DMS 273 treated with DMSO at 0.1 percent for 48 hours (cell line): ENCODE measurements at places on chromosomes 1 and 21.

GRCh38 chr1:38077523-38078147, 31.0 kb upstream of the POU3F1 start:
- peak; percentile 92 for DNase-seq

GRCh38 chr1:56434740-56435139, 144.6 kb downstream of the PLPP3 start:
- DNase-seq = no peak

- DNase-seq = no peak
Observed at GRCh38 chr1:5751833-5752745, 240.1 kb downstream of the NPHP4 start.

DNA sequence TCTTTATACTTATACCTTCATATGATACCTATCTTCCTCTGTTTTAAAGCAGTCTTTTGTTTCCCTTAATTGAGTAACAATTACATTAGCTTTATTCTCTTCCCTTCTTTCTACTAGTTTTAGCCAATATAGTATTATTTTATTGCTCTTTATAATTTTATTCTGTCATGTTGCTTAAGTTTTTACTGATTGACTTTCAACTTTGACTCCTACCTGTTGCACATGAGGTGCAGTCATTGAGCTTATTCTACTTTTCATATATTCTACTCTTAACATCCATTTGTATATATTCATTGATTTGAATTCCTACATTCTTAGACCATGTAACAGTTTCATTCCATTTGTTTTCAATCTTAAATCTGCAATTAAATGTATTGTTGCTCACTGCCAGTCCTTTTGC, 49.2 kb downstream of the AGO3 start:
- no peak for DNase-seq

- DNase-seq = no peak
Observed at GRCh38 chr1:82086739-82087138, 286.0 kb downstream of the ADGRL2 start.

GRCh38 chr1:231986631-231987336, 360.2 kb downstream of the DISC1 start:
- DNase-seq = no peak

- DNase-seq = no peak
Observed at GRCh38 chr1:21572221-21572620, 63.0 kb downstream of the ALPL start.

GRCh38 chr1:221625026-221625425, 116.9 kb downstream of the DUSP10 start:
- DNase-seq = no peak

DNA sequence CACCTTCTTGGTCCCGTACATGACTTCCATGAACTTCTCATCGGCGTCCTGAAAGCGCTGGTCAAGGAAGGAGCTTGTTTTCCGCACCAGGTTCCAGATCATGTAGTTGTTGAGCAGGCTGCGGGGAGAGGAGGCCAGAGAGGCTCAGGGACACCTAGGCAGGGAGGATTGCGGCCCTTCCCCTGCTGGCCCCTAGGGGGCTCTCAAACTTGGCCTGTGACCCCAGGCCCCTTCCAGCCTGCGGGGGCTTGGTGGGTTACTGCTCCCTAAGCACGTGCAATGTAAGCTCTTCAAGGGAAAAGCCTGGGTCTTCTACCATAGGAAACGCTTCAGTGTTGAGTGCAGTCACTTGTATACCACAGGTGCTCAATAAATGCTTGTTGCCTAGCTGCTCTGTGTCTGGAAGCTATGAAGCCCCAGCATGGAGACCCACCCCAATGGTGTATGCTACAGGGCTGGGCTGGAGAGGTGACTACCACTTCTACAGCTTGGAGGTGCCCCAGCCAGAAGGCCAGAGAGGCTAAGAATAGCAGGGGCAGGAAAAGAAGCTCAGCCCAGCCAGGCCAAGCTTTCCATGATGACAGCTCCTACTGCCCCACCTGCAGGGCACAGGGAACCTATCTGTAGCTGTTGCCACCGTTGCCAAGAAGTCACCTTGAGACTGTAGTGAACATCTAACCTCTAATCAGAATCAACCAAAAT, 45.1 kb downstream of the ECE1 start:
- no peak for DNase-seq

DNA sequence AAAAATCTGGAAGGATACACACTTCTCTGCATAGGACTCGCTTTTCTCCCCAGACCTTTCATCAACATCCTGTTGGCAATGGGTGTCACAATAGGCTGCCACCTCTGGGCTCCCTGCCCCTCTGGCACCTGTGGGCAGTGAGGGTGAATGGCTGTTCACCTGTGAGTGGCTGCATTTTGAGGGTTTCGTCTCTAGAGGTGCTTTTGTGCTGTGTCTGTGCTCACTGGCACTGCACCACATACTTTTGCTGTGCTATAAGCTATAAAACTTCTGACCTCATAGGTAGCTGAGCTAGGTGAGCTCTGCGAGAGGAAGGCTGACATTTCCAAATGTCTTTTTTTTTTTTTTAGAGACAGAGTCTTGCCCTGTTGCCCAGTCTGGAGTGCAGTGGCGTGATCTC, 35.9 kb downstream of the SLC30A1 start:
- DNase-seq = no peak

DNA sequence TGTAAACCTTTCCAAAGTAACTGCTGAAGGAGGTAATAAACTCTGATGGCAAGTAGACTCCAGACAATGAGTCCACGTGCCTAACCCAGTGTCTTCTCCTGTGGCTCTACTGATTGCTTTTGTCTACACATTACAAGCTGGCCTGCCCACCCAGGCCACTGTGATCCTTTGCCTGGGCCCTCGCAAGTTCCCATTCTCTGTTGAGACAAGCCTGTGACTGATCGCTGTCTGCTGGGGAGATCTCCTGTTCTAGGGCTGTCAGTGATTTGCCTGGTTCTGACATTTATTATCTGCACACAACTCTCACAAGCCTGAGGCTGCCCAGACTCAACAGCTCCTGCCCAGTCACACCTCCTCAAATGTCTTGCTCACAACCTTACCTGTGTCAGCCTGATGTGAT, 81.4 kb downstream of the CYYR1 start:
- no peak for DNase-seq

- no peak for DNase-seq
Observed at GRCh38 chr1:33515112-33515511, 42.7 kb downstream of the ZSCAN20 start.

- DNase-seq = no peak
Observed at GRCh38 chr1:235632506-235633401, 16.8 kb downstream of the GNG4 start.

- no peak for DNase-seq
Observed at GRCh38 chr1:93585059-93585966, 96.3 kb downstream of the BCAR3 start.
